ENCODE measurements at places on chromosomes 16 and 17. TPM values are rescaled to one million over a fixed set of nuclear protein-coding genes. Genes with fewer than 3 reads are reported as not detected.
A peak's percentile ranks its signal among the peaks of the same experiment; 100 is the strongest.

Gene KRT20
- not detected for total RNA-seq

GRCh38 chr17:76500074-76500746 is 1.0 kb downstream of the RHBDF2 start:
- DNase-seq, result no peak

GRCh38 chr17:45394913-45395568 is 37.6 kb downstream of the ARHGAP27 start:
- peak; percentile 65 for DNase-seq

DNA sequence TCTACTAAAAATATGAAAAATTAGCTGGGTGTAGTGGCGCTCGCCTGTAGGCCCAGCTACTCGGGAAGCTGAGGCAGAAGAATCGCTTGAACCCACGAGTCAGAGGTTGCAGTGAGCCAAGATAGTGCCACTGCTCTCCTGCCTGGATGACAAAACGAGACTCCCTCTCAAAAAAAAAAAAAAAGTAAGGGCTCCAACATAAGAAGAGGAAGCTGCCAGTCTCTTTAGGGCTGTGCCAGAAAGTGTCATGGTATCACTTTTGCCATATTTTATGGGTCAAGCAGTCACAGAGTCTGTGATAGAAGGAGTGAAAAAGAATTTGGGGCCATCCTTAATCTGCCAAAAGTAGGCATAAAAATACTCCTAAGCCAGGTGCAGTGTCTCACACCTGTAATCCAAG is 1.4 kb upstream of the PIPOX start:
- DNase-seq, result no peak

Gene GPR139
- total RNA-seq, result not detected

DNA sequence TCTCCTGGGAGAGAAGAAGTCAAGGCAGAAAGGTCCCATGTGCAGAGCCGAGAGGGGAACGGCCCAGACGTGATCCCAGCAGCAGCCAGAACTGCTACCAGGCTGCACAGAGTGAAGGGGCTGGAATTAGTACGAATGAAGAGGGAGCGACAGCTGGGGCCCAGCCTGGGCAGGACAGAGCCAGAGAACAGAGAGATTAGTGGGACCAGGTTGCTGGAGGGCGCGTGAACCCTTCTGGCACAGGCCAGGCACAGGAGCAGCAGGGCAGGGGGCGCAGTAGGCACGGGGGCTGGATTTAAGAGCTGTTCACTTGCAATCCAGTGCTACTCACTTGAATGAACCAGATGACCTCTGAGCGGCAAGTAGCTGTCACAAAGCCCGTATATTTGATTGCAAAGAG is 66.9 kb downstream of the PLXDC1 start:
- no peak for DNase-seq

Gene CRISPLD2
- 2.6 TPM for total RNA-seq

- no peak for DNase-seq
Measured at GRCh38 chr16:67713647-67714273, 5.4 kb downstream of the GFOD2 start.

Gene ELOB
- 454 TPM for total RNA-seq

- no peak for DNase-seq
Measured at GRCh38 chr17:4657678-4658077, 16.2 kb upstream of the ALOX15 start.

GRCh38 chr17:14953405-14953804 is 311.7 kb downstream of the PMP22 start:
- no peak for DNase-seq

- DNase-seq, result no peak
Measured at GRCh38 chr17:17698869-17699351, 17.7 kb downstream of the RAI1 start.

- DNase-seq, result no peak
Measured at GRCh38 chr16:80693553-80693952, 110.8 kb downstream of the CDYL2 start.

- no peak for DNase-seq
Measured at GRCh38 chr17:5514976-5515375, 28.6 kb downstream of the MIS12 start.

DNA sequence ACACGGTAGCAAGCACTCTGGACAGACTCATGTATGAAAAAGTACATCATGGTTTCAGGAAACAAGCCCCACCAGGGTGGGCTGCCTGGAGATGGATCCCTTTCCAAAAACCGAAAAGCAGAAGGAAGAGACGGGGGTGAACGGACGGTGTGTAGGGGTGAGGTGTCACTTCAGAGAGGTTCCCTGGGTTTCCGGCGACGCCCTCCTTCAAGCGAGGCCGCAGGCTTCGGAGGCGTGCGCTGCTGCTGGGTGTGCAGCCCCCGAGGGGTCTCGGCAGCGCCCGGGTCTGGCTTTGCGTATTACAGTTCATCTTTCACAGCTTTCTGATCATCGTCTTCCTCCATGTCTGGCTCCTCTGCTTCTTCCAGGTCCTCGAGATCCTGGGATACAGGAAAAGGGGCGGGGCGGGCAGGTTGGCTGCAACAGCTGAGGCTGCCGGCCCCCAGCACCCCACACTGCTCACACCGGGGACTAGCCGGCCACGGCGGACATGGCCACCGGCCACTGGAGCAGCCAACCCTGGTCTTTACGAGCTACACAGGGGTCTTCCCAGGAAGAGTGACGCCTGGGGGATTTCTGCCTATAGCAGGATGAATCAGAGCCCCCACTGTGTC is 9.0 kb upstream of the PPP1R27 start:
- DNase-seq, result no peak

DNA sequence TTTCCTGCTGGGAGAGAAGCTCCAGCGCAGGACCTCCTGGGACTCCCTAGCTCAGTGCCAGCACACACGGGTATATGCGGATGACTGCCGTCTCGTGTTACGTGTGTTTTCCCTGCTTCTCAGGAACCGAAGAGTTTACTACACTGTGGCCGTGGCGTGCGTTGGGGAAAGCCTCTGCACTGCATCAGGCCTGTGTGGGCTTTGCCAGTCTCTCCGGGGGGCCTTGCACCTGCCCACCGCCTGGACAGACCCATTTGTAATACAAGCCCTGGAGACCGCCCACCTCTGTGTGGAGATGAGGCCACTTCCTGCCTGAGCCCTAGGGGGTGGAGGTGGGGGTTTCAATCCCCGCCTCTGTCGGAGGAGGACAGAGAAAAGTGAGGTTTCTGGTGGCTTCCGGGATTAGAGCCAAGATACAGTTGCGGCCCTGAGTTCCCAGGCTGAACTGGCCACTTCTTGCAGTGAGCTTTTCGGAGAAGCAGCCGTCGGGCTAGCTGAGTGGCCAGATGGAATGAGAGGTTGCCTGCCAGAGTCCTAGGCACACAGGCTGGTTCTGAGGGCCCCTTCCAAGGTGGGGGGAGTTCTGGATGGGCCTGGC is 43.4 kb upstream of the GSE1 start:
- DNase-seq, result no peak

Gene TSPOAP1
- total RNA-seq, result 0.06 TPM

GRCh38 chr16:58487566-58488351 is 12.2 kb upstream of the NDRG4 start:
- DNase-seq, result peak; percentile 61

Gene SLC9A5
- 1.3 TPM for total RNA-seq

GRCh38 chr17:32498391-32498790 is 11.6 kb downstream of the CDK5R1 start:
- DNase-seq, result no peak

Gene ENPP7
- total RNA-seq, result not detected

Gene TLCD3B
- total RNA-seq, result not detected

DNA sequence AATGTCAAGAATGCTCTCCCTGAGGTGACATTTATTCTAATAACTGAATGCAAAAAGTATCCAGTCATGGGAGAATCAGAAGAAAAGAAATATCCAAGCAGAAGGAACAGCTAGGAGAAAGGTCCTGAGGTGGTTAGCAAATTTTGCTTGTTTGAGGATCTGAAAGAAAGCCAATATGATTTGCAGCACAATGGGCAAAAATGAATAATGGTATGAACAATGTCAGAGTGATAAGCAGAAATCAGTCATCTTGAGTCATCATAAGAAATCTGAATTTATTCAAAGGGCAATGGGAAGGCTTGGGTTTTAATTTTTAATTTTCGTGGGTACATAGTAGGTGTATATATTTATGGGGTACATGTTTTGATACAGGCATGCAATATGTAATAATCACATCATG is 68.5 kb downstream of the BRIP1 start:
- no peak for DNase-seq

Measured in LHCN-M2 (cell line).